ENCODE measurements at places on chromosomes 13 and 19.

DNA sequence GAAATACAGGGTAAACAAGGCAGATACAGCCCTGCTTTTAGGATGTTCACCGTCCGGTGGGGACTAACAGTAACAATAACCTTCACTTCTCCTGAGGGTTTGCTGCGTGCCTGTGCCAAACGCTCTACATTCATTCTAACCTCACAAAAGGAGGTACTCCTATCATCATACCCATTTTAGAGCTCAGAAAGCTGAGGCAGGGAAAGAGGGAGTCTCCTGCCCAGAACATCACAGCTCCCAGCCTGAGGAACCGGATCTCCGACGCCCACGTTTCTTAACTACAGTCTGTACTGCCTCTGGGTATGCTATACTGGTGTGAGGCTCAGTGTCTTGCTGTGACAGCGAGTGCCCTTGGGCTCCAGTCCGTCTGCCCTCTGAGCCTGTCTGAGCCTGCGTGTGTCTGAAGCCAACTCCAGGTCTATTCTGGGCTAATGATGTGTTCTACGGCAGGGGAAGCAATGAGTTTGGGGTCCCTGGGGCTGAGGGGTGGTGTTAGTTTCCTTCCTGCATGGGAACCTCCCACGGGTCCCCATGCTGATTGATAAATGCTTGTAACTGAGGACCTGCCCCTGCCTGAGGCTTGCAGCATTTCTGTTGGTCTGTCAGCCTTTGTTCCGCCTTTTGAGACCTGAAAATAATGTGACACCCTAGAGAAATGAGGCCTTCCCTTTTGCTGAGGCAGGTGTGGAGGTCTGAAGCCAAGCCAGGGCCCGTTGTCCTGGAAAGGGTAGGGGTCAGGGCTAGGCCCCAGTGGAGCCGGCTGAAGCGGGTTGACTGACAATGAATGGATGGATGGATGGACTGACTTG lies 4.9 kb downstream of the LIPE start:
- DNase-seq: no peak

DNA sequence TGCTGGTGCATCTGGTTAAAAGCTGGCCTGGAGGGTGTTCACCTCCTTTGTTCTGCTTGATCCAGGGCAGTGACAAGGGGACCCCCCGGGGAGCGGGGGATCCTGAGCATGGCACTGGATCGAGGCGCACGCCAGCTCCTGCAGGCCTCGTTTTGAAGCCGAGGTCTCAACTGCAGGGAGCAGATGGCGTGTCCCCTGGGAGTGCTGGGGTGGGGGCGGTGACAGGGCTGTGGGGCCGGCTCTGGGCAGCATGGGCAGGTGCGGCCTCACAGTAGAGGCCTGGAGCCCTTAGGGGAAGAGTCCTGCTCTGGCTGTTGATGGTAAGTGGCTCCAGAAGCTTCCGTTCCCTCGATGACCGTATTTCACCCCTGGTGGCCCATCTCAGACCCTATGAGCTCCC lies 51.8 kb downstream of the CRTC1 start:
- no peak for DNase-seq

- no peak for DNase-seq
These were observed 68.0 kb downstream of the KDM4B start for GRCh38 chr19:5036698-5037563.

- DNase-seq: no peak
These were observed 77.0 kb downstream of the CAB39L start for GRCh38 chr13:49366841-49367240.

DNA sequence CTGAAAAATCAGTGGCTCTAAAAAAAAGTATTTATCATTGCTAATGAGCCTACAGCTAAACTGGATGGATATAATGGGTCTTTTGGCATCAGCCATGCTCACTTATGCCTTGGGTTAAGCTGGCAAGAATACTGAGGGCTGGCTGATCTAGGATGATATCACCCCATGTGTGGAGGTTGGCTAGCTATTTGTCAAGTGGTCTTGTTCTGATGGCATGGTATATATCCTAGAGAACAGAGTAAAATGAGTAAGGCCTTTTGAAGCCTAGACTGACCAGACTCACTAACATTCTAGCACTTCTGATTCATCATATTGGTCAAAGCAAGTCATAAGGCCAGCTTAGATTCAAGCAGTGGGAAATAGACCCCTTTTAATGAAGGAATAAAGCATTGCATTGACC lies 383.0 kb downstream of the SLITRK1 start:
- DNase-seq: no peak

- no peak for DNase-seq
These were observed 1501.5 kb downstream of the EFNB2 start for GRCh38 chr13:105033999-105034398.

GRCh38 chr13:94248454-94249228 lies 230.8 kb downstream of the DCT start:
- no peak for DNase-seq

DNA sequence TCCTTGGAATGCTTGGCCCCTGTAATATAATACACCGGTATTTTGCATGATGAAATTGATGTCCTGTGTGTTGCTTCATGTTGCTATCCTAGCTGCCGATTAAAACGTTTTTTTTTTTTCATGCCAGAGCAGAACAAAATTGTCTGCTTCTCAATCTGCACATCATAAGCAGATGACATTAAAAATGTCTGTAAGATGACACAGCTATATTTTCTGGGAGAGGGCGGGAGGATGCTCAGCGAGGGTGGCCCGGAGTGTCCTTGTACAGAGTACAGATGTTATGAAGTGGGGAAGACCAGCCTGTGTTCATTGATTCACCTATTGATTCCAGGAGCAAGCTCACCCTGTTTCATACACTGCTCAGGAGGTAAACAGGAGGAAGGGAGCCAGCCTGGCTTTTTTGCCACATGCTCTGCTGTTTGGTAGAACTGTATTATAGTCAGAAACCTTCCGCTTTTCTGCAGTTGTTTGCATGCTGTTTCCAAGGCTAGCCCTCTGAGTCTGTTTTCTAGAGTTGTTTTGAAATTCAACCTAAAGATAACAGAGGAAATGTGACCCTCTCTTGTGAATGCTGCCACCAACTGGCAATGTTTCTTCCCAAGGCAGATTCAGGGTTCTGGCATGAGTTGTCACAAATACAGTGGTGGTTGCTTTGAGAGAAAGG lies 4.7 kb upstream of the IRS2 start:
- no peak for DNase-seq
